Ovary (tissue), 10 donors: ENCODE measurements at places on chromosomes 6 and 20. TPM values are rescaled to one million over a fixed set of nuclear protein-coding genes. Genes with fewer than 3 reads are reported as not detected.
A peak's percentile ranks its signal among the peaks of the same experiment; 100 is the strongest.

The HBS1L gene
- 29.3 TPM for polyA plus RNA-seq

DNA sequence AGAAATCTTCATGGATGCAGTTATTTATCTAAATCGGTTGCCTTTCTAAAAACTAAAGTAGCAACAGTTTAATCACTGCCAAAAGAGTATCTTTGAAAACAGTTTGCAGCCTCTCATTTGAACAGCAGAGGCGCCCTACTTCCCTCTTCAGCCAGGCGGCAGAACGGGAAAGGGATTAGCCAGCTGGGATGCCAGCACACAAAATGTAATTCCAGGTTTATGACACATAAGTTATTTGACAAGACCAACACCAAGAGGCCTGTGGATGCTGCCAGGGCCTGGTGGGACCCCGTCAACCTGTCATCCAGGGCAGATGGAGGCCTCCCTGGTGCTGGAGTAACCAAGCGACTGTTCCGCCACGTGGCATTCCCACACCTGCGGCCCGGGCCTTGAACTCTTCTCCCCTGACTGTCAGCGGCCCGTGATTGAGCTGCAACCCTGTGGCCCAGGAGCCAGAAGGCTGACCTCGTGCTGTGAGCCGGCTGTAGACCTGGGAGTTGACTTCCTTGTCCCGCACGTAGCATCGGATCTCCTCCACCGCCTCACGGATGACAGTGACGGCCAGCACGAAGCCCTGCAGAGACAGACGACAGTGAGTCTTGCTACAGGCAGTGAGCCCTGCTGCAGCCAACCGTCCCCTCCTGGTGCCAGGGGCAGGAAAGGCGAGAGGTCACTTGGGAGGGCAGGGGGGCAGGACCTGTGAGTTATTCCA lies 55.5 kb downstream of the ATP9A start:
- no peaks in the 10 kb centered on the region for H3K27me3 ChIP-seq
- peaks cover 2% of the 10 kb centered on the region for H3K4me1 ChIP-seq
- H3K27ac ChIP-seq, result no peak overlapping the region
- DNase-seq, result no peak
- no peaks in the 10 kb centered on the region for H3K36me3 ChIP-seq

The NHSL1 gene
- 5.8 TPM for polyA plus RNA-seq

DNA sequence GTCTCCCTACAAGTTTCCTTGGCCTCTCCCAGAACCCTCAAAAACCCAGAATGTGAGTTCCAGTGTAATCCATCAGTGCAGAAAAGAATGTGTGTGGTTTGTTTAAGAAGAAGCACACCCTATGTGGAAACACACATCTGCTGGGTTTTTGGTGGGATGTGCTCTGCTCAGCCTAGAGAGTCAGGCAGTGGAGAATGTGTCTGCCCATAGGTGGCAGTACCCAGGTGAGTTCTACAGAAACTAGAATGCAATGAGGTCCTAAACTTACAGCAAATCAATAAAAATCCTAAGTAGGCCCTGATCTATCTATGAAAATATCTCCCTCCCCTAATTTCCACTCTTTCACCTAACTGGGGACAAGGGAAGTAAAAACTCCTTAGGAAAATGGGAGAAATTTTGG lies 437.3 kb downstream of the DHX35 start:
- DNase-seq, result no peak
- no peak overlapping the region for H3K27ac ChIP-seq
- H3K36me3 ChIP-seq, result no peaks in the 10 kb centered on the region
- no peak overlapping the region for H3K4me3 ChIP-seq
- H3K27me3 ChIP-seq, result no peaks in the 10 kb centered on the region
- no peaks in the 10 kb centered on the region for H3K4me1 ChIP-seq

- H3K4me3 ChIP-seq, result no peak overlapping the region
- no peak for DNase-seq
- no peaks in the 10 kb centered on the region for H3K36me3 ChIP-seq
- H3K27ac ChIP-seq, result no peak overlapping the region
- no peaks in the 10 kb centered on the region for H3K27me3 ChIP-seq
Measured at GRCh38 chr6:143005816-143006215, 54.9 kb upstream of the AIG1 start.

DNA sequence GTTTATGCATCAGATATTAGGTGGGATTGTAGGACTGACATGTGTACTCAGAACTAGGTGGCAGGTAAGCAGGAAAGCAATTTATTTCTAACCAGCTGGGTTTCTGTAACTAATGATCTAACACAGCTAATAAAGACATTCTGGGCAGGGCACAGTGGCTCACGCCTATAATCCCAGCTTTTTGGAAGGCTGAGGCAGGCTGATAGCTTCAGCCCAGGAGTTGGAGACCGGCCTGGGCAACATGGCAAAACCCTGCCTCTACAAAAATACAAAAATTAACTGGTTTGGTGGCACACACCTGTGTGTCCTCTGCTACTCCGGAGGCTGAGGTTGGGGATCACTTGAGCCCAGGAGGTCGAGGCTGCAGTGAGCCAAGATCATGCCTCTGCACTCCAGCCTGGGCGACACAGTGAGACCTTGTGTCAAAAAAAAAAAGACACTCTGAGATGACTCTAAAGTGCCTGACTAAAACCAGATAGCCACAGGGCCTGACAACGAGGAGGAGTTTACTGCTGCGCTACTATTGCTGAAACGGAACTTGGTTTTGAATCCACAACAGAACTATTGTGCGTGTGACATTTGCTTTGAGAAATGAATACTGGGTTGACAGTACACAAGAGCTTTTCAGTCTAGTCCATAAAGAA lies 29.2 kb upstream of the CEP85L start:
- no peaks in the 10 kb centered on the region for H3K27me3 ChIP-seq
- no peak overlapping the region for H3K27ac ChIP-seq
- H3K4me3 ChIP-seq, result no peak overlapping the region
- no peaks in the 10 kb centered on the region for H3K4me1 ChIP-seq

GRCh38 chr6:26172608-26172968 lies 85.4 kb downstream of the HFE start:
- H3K4me1 ChIP-seq, result peaks cover 2% of the 10 kb centered on the region
- H3K4me3 ChIP-seq, result peak overlapping the region; percentile 72
- DNase-seq, result no peak
- peak overlapping the region; percentile 97 for H3K27ac ChIP-seq
- H3K36me3 ChIP-seq, result no peaks in the 10 kb centered on the region
- H3K27me3 ChIP-seq, result no peaks in the 10 kb centered on the region

- no peaks in the 10 kb centered on the region for H3K27me3 ChIP-seq
- DNase-seq, result no peak
- H3K4me3 ChIP-seq, result no peak overlapping the region
- no peak overlapping the region for H3K27ac ChIP-seq
Measured at GRCh38 chr6:71727632-71728294, 158.6 kb upstream of the RIMS1 start.

GRCh38 chr6:79574630-79575225 lies 37.5 kb upstream of the LCA5 start:
- no peak overlapping the region for H3K27ac ChIP-seq
- no peaks in the 10 kb centered on the region for H3K4me1 ChIP-seq
- no peak overlapping the region for H3K4me3 ChIP-seq
- DNase-seq, result no peak
- H3K27me3 ChIP-seq, result no peaks in the 10 kb centered on the region

DNA sequence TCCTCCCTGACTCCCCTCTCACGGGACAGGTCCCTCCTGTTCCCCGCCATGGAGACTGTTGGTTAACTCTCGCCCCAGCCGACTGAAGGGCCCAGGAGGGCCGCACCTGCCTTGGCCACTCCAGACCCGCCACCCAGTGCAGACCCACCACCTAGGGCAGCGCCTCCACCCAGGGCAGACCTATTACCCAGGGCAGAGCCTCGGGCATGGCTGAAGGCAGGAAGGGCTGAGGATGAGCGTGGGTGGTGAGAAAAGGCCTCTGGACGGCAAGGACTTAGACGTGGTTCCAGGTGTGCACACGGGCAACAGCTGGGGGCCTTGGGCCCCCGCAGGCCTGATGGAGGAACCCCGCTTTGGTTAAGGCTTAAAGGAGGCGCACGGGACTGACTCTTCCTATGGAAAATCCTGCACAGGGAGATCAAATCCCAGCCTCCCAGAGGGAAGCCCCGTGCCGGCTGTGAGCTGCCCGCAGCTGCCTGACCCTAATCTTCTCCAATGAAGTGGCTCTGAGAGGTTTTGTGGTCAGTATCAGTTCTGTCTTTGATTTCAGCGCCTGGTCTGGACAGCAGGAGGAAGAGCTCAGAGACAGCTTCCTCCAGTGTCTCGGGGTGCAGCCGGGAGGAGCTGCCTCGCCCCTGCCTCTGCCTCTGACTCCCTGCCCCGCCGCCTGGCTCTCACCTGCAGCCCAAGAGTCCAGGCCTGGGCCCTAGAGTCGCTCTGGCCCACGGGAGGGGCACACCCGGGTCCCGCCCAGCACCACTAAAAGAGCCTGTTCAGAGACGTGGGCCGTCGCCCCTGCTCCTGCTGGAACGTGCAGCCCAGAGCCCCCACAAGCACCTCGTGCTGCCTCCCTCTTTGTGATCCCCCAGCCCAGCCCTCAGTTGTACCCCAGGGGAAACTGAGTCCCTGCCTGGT lies 12.1 kb upstream of the CHRNA4 start:
- no peaks in the 10 kb centered on the region for H3K27me3 ChIP-seq
- no peaks in the 10 kb centered on the region for H3K36me3 ChIP-seq
- no peak overlapping the region for H3K27ac ChIP-seq
- no peaks in the 10 kb centered on the region for H3K4me1 ChIP-seq

- no peak overlapping the region for H3K4me3 ChIP-seq
- no peaks in the 10 kb centered on the region for H3K27me3 ChIP-seq
- no peak overlapping the region for H3K27ac ChIP-seq
- H3K36me3 ChIP-seq, result no peaks in the 10 kb centered on the region
Measured at GRCh38 chr6:159311618-159312017, 142.4 kb downstream of the FNDC1 start.

The ESR1 gene
- polyA plus RNA-seq, result 6.6 TPM

DNA sequence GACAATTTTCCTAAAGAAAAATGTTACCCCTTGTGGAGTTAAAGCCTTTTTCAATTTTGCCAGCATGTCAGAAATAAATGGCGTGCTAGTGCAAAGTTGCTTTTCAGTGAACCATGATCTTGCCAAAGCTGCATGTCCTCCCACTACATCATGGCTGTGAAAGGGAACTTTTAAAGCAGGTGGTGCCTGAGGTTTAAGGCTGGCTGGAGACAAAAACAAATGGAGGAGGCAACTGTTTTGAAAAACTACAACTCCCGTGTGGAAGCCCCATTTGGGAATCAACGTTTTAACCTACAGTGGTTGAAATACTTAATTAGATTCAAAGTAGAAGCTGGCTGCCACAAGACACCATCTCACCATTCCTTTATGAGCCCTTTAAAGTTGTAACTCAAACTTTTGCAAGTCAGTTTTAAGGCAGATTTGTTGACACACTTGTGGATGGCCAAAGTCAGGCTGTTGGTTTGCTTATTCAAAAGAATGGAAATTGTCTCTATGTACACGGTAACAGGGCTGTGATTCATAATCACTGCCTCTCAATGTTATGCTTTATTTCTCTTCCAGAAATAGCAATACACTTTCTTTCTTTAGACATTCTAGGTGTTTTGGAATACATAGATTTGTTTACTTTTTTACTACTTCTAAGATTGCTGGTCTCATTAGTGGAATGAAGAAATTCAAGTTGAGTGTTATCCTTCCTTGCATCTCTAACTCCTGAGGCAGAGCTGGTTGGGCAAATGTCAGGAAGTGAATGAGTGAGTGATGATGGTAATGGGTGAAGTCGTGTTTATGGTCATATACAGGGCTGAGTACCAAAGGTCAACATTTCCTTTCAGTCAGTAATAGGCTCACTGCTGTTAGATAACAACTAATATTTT lies 196.4 kb upstream of the GMDS start:
- no peak overlapping the region for H3K4me3 ChIP-seq
- no peaks in the 10 kb centered on the region for H3K36me3 ChIP-seq
- H3K27me3 ChIP-seq, result no peaks in the 10 kb centered on the region
- no peak overlapping the region for H3K27ac ChIP-seq
- DNase-seq, result no peak
- H3K4me1 ChIP-seq, result no peaks in the 10 kb centered on the region

GRCh38 chr6:16956361-16956760 lies 145.5 kb upstream of the STMND1 start:
- no peaks in the 10 kb centered on the region for H3K36me3 ChIP-seq
- DNase-seq, result no peak
- no peaks in the 10 kb centered on the region for H3K4me1 ChIP-seq
- H3K27ac ChIP-seq, result no peak overlapping the region
- no peak overlapping the region for H3K4me3 ChIP-seq

- no peak overlapping the region for H3K27ac ChIP-seq
- no peaks in the 10 kb centered on the region for H3K36me3 ChIP-seq
- no peak for DNase-seq
- H3K4me3 ChIP-seq, result no peak overlapping the region
Measured at GRCh38 chr6:123677897-123678296, 41.1 kb upstream of the TRDN start.

- DNase-seq, result peak; percentile 60
- H3K36me3 ChIP-seq, result no peaks in the 10 kb centered on the region
- H3K4me3 ChIP-seq, result peak overlapping the region; percentile 38
Measured at GRCh38 chr6:143536866-143537691, 25.6 kb upstream of the FUCA2 start.

DNA sequence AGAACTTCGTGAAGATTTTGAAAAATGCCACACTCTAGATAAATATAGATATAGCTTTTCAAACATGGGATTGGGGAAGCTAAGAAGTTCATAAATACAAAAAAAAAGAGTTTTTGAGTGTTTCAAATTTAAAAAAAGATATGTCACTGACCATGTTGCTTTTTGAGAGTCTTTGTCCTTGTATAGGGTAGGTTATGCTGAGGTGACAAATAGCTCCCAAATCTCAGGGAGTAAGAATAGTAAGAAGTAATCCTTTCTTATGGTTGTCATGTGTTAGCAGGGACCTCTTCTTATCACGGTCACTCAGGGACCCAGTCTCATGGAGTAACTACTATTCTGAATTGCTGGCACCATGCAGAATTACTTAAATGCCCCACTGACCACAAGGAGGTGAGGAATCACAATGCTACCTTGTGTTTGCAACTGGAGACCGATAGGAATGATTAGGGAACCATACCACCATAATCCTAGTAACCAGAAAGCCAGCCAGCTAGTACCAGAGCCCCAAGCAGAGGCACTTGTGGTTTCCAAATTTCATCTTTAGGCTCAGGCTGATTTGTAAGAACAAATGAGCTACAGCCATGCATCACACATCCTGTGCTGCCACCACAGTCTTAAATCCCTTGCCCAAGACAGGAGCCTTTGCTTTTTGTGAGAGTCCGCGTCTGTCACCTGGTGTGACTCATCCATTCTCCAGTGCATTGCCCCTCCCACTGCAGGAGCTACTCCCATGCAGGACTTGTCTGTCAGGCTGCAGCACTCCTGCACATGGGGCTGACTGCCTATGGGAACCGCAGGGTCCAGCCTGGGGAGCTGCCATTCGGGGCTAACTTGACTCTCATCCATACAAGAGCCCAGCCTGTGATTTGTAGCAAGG lies 42.4 kb upstream of the ADGRF4 start:
- H3K4me3 ChIP-seq, result no peak overlapping the region
- H3K36me3 ChIP-seq, result no peaks in the 10 kb centered on the region
- no peak overlapping the region for H3K27ac ChIP-seq
- no peaks in the 10 kb centered on the region for H3K27me3 ChIP-seq
- no peaks in the 10 kb centered on the region for H3K4me1 ChIP-seq

The PRPH2 gene
- polyA plus RNA-seq, result 2.8 TPM

DNA sequence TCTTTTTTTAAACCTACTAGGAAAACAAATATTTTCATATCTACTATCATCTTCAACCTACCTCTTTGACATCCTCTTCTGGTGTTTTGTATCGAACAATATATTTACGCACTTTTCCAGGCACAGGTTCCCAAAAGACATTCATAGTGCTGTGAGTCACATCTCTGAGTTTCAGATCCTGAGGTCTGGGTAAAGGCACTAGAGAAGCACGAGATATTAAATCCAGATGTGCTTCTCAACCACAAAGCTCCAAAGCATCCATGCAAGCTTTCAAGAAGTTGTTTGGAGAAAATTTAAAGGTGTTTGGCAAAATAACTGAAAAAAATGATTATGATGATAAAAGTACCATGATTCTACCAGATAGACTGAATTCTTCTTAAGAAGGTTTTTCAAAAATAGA lies 62.7 kb downstream of the COL12A1 start:
- no peak overlapping the region for H3K27ac ChIP-seq
- H3K4me1 ChIP-seq, result peaks cover 2% of the 10 kb centered on the region
- H3K36me3 ChIP-seq, result no peaks in the 10 kb centered on the region
- H3K27me3 ChIP-seq, result no peaks in the 10 kb centered on the region
